DMS79 (cell line): ENCODE measurements at places on chromosomes 1 and 21.

- DNase-seq, result no peak
Observed at GRCh38 chr1:216937491-216937890, 214.3 kb upstream of the ESRRG start.

DNA sequence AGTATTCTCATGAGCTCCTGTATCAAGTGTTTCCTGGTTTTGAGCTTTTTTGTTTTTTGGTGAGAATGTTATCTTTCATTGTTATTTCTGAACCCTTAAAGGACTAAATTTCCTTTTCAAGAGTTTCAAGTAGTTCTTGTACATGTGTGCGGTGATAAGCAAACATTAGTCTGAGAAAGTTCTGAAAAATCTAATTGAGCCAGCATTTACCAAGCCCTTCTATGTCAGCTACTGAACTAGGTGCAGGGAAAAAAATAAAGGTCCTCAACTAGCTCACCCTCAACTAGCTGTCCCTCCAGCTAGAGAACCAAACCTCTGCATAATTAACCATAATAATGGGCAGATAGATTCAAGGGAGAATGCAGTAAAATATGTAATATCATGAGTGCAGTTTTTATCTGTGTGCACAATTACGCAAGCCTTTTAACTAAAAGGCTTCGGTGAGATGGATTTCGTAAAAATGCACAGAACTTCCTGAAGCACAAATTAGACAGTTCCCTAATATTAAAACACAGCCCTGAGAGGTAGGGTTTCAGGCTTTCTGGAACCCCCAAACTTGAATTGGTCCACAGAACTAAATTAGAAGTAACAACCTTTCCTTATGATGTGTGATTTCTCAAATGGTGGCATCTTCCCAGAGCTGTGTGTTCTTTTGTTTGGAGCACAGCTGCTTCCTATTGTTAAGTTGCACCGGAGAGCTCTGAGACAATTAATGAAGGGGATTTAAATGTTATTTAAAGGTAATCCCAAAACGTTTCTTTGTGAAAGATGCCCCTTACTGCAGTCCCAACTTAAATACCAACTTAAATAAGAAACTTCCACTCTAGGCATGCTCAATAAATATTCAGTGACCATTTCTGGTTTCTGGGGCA lies 165.8 kb downstream of the NFIA start:
- DNase-seq, result no peak

DNA sequence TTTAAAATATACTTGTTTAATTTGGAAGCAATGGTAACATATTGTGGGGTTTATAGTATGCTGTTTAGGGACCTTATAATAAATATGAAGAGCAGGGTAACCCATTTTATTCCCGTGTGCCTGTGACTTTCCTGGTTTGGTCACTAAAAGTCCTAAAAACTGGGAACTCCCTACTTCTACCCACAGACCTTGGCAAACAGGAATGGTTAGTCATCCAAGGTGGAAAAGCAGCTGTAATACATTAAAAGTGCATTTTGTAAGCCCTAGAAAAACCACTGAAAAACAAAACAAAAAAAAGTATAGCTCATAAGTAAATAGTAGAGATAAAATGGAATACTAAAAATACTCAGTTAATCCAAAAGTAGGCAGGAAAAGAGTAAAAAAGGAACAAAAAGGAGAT lies 538.9 kb downstream of the LMO4 start:
- no peak for DNase-seq

DNA sequence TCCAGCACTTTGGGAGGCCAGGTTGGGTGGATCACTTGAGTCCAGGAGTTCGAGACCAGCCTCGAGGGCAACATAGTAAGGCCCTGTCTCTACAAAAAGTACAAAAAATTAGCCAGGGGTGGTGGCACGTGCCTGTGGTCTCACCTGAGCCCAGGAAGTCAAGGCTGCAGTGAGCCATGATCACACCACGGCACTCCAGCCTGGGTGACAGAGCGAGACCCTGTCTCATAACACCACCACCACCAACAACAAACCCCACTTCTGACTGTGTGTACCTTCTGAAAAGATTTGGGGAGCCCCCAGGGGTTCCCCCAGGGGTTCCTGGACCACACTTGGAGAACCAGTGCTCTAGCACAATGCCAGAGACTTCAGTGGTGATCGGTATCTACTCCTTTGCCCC lies 29.9 kb downstream of the NUAK2 start:
- DNase-seq, result no peak

DNA sequence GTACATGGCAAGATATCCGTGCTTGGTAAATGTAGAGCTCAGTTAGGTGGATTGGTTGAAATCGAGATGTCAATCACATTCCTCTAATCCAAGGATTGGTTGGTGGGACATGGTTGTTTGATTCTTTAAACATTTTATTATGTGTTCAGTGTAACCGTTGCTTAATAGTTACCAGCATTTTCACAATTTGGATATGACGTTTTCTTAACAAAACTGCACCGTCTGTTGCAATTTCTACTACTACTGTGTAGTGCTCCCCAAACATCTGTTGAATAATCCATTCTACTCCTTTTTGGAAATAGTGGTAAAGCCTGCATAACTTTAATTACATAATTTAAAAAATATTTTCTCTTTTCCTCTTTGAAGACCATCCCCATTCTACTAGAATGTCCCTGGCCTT lies 16.3 kb downstream of the OR2B11 start:
- DNase-seq, result no peak

GRCh38 chr1:100152271-100152670 lies 19.3 kb downstream of the TRMT13 start:
- no peak for DNase-seq

- DNase-seq, result no peak
Observed at GRCh38 chr1:98420376-98421084, 241.0 kb upstream of the SNX7 start.

DNA sequence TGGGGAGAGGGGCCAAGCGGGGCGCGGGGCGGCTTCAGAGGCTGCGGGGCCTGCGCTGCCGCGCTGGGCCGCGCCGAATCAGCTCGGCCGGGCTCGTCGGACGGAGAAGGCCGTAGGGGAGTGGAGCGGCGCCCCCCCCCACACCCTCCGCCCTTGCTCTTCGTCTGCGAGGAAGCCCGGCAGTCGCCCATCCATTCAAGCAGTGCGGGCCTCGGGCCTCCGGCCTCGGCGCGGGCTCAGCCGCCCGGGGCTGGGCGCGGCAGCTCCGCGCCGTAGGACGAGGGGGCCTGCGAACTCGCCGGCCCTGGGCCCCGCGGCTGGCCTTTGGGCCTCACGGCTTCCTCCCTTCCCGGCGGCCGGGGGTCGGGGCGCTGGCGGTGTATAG lies 564 bp downstream of the CTPS1 start:
- no peak for DNase-seq

- no peak for DNase-seq
Observed at GRCh38 chr1:156836041-156836654, 19.5 kb upstream of the SH2D2A start.

DNA sequence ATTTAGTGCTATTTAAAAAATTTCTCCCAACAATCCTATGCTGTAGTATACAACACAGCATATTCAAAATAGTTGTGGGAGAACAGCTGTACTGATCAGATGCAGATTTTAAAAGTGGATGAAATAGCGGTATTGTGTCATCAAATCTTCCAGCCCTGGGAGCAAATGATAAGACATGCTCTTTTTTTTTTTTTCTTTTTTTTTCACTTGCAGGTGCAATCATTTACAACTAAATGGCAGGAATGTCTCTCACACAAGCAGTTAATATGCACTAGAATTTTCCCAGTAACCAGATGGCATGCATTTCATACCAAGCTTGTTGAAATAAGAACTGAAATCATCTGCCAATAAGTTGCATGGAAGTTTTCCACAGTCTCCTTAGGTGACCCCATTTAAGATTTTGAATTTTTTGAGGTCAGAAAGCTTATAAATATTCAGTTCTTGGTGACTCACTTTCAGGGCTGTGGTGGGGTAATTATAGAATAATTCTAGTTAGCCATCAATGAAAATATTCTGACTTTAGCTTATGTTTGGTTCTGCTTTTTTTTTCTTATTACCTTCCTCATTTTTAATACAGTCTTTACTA lies 623.9 kb upstream of the NR5A2 start:
- DNase-seq, result no peak

DNA sequence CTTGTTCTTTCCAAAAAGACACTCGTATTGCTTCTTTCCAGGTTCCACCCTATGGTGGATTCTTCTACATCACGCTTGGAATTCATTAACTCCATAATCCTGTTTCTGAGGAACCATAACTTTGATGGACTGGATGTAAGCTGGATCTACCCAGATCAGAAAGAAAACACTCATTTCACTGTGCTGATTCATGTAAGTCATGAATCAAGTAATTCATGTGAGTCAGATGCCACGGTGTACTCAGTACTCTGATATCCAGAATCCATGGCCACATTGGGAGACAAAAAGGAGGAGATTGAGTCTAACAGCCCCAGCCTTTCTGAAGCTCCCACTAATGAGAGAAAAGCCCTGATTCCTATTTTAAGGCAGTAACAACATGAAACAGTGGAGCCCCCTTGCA lies 7.4 kb downstream of the CHI3L2 start:
- DNase-seq, result no peak

- no peak for DNase-seq
Observed at GRCh38 chr1:39760074-39761008, 10.8 kb downstream of the OXCT2 start.

DNA sequence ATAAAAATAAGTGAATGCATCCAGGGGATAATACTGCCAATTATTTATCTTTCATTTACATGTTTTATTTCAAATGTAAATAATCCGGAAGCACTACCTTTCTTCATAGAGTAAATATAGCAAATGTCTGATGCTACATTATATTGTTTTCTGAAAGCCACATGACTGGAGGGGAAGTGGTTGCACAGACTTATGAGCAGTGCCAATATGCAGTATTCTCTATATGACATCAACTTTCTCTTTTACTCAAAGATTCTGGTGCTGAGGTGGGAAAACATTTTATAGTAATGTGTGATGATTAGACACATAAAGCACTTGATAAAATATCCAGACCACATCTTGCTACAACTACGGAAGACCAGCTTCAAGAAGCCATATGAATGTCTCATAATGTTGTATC lies 314.7 kb downstream of the NEGR1 start:
- no peak for DNase-seq

- no peak for DNase-seq
Observed at GRCh38 chr1:106986603-106987002, 69.9 kb upstream of the PRMT6 start.

DNA sequence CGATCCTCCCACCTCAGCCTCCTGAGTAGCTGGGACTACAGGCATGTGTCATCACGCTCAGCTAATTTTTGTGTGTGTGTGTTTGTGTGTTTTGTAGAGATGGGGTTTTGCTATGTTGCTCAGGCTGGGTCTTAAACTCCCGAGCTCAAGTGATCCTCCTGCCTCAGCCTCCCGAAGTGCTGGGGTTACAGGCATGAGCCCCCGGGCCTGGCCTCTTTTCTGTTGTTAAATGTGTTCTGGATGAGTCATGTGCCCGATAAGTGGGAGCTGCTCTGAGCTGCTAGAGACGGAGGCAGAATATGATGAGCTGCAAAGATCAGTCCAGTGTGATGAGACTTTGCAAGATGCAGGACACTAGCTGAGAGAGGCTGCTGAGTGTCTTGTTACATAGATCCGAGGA lies 75.5 kb downstream of the VPS13D start:
- DNase-seq, result no peak

- DNase-seq, result no peak
Observed at GRCh38 chr1:101178341-101178687, 58.5 kb upstream of the S1PR1 start.

- DNase-seq, result peak; percentile 22
Observed at GRCh38 chr1:39458991-39459390, 32.4 kb upstream of the BMP8A start.

DNA sequence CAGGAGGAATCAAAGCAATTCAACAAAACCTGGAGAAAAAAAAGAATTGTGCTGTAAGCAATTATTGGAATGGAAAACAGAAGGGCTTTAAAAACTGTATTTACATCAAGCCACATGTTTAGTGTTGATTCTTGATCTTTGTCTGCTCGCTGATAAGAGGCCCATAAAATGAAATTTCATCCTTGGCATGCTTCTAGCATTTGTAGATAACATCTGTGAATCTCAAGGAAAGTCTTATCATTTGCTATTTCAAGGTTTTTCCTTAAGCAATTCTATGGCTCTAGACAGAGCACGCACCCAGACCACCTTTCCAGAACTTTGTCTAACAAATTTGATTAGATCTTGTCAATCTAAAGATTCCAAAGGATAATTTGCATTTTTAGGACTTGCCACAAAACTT lies 181.0 kb upstream of the FGGY start:
- no peak for DNase-seq

DNA sequence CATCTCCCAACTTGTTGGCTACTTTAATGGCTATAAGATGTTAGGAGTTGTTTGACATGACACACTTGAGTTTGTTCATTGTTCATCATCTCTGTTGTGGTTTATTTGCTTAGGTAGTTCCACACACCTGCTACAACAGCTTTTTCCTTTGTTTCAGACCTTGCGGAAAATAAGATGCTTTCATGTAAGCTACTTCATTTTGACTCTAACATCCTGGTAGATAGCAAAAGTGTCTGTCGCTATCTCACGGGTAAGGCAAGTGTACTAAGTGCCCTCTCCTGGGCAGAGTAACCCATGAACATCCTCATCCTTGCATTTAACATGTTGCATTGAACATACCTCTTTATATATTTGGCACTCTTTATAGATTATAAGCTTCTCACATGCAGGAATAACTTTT lies 1.6 kb upstream of the OR10T2 start:
- DNase-seq, result no peak

DNA sequence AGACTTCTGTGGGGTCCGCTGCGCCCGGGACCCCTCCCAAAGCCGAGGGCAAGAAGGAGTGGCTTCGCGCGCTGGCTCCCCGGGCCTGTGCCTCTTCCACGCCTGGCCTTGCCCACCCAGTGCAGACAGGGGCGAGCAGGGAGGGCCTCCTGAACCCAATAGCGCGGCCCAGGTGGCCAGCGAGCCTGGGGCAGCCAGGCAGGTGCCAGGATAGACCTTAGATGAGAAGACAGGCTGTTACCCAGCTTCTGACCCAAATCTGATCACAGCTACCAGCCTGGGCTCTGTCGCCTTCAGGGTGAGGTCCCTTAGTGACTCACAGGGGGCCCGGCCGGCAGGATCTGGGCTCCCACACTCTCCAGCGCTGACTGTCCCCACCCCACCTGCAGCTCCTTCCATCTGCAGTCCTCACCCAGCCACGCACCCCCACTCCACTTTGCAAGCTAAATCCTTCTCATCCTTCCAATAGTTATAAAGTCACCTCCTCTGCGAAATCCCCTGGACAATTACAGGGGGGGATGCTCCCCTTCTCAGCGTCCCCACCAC lies 9.6 kb downstream of the CLEC20A start:
- DNase-seq, result no peak
